ENCODE measurements at places on chromosomes 3 and 15. TPM values are rescaled to one million over a fixed set of nuclear protein-coding genes. Genes with fewer than 3 reads are reported as not detected.
A peak's percentile ranks its signal among the peaks of the same experiment; 100 is the strongest.

The ANKUB1 gene
- not detected for total RNA-seq

GRCh38 chr15:39670687-39671086 is 89.8 kb downstream of the THBS1 start:
- H3K27me3 ChIP-seq: no peaks in the 10 kb centered on the region
- peak; percentile 12 for DNase-seq
- no peaks in the 10 kb centered on the region for H3K36me3 ChIP-seq
- H3K4me1 ChIP-seq: no peaks in the 10 kb centered on the region

GRCh38 chr3:188253800-188254452 is 100.0 kb downstream of the LPP start:
- no peak for DNase-seq
- no peaks in the 10 kb centered on the region for H3K27me3 ChIP-seq
- H3K27ac ChIP-seq: no peak overlapping the region
- H3K36me3 ChIP-seq: no peaks in the 10 kb centered on the region
- peaks cover 6% of the 10 kb centered on the region for H3K4me1 ChIP-seq

The TARS3 gene
- total RNA-seq: 7.2 TPM

DNA sequence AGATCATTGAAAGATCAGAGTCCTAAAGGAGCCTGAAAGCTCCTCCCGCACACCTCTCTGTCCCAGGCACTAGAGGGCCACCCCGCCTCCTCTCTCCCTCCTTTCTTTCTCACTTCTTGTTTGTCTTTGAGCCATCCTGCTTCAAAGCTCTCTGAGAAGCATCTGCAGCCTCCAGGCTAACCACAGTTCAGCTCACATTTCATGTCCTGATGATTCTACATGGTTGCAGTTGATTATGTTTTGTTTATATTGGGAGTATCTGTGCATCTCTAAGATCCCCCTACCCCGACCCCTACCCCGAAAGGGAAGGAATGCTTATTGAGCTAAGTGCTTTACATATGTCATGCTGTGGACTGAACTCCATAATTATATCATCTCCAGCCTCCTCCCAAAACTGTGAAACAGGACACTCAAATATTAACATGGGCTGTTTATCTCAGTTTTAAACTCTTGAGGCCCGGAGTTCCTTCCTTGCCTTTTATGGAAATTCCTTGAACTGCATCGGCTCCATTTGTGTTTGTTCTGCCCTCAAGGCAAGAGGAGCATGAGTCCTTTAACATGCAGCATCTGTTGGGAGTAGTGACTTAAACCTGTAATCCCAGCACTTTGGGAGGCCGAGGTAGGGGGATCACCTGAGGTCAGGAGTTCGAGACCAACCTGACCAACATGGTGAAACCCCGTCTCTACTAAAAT is 30.9 kb downstream of the MGLL start:
- H3K36me3 ChIP-seq: no peaks in the 10 kb centered on the region
- peak overlapping the region; percentile 55 for H3K27ac ChIP-seq
- DNase-seq: peak; percentile 63
- peaks cover 30% of the 10 kb centered on the region for H3K4me1 ChIP-seq

- peaks cover 32% of the 10 kb centered on the region for H3K27me3 ChIP-seq
- H3K36me3 ChIP-seq: no peaks in the 10 kb centered on the region
- DNase-seq: no peak
- H3K4me3 ChIP-seq: peak overlapping the region; percentile 64
Observed at GRCh38 chr3:16883057-16883722, 1.6 kb upstream of the PLCL2 start.

The ADAMTS9 gene
- total RNA-seq: 0.86 TPM

- H3K27ac ChIP-seq: no peak overlapping the region
- no peak overlapping the region for H3K4me3 ChIP-seq
- peaks cover 3% of the 10 kb centered on the region for H3K4me1 ChIP-seq
- H3K27me3 ChIP-seq: no peaks in the 10 kb centered on the region
- DNase-seq: no peak
Observed at GRCh38 chr3:156176048-156176447, 55.7 kb downstream of the KCNAB1 start.

The STRC gene
- 1.0 TPM for total RNA-seq

The SPATA16 gene
- total RNA-seq: not detected

The CDC25A gene
- 7.3 TPM for total RNA-seq

The TBC1D21 gene
- not detected for total RNA-seq

DNA sequence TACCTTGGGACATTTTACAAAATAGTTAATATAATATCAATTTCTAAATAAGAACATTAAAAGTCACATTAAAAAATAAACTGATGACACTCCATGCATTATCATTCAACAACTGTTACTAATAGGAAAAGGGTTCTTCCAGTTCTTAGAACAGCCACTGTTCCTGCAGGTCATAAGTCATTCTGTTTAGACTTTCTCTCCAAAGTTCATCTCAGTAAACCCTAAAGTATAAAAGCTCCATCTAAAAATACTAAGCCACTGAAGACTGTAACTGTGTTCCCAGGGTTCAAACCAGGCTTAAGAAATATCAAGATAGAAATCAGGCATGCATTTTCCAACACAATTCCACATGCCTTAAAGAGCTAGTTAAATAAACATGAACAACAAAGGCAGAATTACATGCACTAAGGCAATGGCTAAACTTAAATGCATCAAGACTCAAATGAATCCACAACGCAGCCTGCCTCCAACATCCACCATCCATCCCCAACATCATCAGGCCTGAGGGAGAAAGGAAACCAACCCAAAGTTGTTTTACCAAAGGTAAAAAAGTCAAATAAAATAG is 46.2 kb downstream of the DMXL2 start:
- H3K27me3 ChIP-seq: no peaks in the 10 kb centered on the region
- H3K27ac ChIP-seq: peak overlapping the region; percentile 5
- no peak for DNase-seq
- H3K4me1 ChIP-seq: peaks cover 8% of the 10 kb centered on the region
- H3K4me3 ChIP-seq: no peak overlapping the region
- no peaks in the 10 kb centered on the region for H3K36me3 ChIP-seq
